Stimulated activated CD8-positive, alpha-beta memory T cell treated with anti-CD3 and anti-CD28 coated beads, Interleukin-4, amount 100 ng/mL, for 48 hours (primary cell): ENCODE measurements at places on chromosomes 11 and 22.

- peak; percentile 57 for DNase-seq
Measured at GRCh38 chr11:14499178-14499559, 442 bp downstream of the COPB1 start.

DNA sequence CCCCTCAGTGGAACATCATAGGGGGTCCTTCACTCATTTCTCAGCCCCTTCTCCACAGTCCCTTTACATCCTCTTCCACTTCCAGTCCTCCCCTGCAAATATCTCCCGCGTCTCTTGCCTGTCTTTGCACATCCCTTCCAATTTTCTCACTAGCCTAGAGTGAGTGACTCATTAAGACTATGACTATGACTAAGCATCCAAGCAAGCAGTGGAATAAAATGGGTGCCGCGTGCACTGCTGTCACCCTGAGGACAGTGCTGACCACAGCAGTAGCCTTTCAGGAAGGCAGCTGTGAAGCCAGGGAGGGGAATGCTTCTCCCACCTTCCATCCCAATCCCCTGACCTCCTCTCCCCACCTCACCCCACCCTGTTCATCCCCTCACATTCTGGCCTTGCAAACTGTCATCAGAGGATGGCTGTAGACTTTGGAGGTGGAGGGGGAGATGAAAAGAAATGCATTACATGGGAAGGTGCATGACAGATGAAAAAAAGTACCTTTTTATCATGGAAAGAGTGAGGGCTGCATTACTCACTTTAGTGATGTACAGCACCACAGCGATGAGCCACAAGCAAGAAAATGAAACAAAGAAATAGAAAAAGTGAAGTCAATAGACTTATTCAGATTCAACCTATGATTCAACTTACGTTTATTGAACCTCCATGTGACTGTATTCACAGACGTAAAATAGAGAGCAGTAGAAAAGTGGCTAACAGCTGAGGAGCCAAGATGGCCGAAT, 948.2 kb downstream of the NTM start:
- DNase-seq = no peak

- DNase-seq = no peak
Measured at GRCh38 chr11:37755521-37755920, 1157.5 kb upstream of the RAG2 start.

- peak; percentile 10 for DNase-seq
Measured at GRCh38 chr22:48895336-48895735, 932.3 kb downstream of the BRD1 start.

GRCh38 chr11:128610721-128611617, 23.6 kb upstream of the ETS1 start:
- DNase-seq = peak; percentile 62

DNA sequence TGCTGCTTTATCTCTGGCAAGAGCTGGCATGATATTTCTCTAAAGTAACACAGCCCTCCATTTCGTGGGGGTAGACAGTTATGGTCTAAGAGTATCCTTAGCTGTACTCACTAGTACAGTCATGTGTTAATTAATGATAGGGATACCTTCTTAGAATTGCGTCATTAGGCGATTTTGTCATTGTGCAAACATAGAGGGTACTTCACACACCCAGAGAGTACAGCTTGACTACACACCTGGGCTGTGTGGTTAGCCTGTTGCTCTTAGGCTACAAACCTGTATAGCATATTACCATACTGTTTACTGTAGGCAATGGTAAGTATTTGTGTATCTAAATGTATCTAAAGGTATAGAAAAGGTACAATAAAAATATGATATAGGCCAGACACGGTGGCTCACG, 17.0 kb downstream of the XRCC6 start:
- no peak for DNase-seq

- no peak for DNase-seq
Measured at GRCh38 chr11:71499125-71499524, 27.9 kb upstream of the KRTAP5-7 start.

DNA sequence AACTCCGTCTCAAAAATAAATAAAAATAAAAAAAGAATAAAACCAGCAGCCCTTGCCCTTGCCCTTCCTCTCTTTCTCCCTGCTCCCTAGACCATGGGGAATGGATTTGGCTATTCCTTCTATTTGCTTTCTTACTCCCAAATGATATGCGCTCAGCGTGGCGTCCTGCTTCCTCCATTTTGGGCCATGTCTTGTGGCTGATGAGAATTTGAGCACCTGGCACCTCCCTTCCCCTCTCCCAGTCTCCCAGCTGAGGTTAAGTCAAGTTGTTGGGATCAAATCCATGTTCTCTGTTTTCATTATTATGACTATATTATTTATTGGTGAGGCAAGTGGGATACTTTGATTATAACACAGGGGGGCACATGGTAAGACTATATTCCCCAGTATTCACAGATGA, 10.8 kb upstream of the CTTN start:
- DNase-seq = no peak

DNA sequence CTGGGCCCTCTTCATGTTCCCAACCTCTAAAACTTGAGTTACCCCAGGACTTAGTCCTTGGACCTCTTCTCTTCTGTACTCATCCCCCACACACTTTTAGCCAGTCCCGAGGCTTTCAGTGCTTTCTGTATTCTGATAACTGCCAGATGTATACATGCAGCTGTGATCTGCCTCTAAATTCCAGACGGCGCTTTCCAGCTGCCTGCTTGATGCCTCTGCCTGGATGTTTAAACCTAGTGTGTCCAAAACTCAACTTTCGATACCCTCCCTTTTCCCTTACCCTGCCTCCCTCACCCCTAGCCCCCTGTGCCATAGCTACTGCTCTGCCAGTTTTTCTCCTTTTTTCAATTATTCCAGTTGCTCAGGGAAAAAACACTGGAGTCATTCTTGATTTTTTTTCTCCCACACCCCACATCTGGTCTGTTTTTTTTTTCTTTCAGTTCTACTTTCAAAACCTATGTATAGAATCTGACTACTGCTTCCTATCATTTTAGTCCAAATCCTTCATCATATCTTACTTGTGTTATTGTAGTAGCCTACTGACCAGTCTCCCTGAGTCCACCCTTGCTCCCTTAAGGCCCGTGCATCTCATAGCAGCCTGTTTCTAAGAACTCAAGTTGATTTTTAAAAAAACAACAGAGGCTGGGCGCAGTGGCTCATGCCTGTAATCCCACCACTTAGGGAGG, 32.9 kb upstream of the TECTA start:
- DNase-seq = no peak

- no peak for DNase-seq
Measured at GRCh38 chr11:3803726-3804495, 4.4 kb upstream of the PGAP2 start.

- DNase-seq = no peak
Measured at GRCh38 chr11:43925063-43925931, 17.1 kb upstream of the C11orf96 start.

- no peak for DNase-seq
Measured at GRCh38 chr22:38401336-38402084, 53.5 kb downstream of the KCNJ4 start.

GRCh38 chr11:134584706-134585445, 172.8 kb upstream of the B3GAT1 start:
- no peak for DNase-seq

DNA sequence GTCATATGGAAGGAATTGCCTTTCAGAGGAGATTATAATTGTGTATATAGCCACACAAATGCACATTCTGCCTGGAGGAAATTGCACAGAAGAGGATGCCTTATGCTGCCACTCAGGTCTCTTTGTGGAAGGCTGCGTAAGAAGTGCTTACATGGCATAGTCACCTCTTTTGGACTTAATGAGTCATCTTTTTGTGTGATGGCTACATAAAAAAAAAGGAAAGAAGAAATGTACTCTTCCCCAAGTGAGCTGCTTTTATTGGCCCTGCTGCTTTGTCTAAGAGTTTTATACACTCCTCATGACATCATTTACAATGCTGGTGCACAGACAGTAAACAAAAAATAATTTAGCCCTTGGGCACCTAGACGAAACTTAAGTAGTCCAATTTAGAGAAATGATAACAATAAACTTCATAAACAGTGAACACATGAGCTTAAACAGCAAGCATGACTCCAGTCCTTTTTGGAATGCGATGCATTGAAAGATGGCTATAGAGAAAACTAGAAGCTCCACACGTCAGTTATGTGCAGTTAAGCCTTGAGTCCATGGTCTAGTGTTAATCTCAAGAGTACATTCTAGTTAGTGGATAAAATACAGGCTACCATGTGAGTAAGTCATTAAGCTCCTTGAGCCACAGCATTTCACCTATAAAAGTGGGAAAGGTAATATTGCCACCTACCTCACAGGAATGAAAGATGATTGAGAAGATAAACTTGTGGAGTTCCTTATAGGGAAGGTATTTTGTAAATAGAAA, 12.0 kb downstream of the CSTPP1 start:
- no peak for DNase-seq

DNA sequence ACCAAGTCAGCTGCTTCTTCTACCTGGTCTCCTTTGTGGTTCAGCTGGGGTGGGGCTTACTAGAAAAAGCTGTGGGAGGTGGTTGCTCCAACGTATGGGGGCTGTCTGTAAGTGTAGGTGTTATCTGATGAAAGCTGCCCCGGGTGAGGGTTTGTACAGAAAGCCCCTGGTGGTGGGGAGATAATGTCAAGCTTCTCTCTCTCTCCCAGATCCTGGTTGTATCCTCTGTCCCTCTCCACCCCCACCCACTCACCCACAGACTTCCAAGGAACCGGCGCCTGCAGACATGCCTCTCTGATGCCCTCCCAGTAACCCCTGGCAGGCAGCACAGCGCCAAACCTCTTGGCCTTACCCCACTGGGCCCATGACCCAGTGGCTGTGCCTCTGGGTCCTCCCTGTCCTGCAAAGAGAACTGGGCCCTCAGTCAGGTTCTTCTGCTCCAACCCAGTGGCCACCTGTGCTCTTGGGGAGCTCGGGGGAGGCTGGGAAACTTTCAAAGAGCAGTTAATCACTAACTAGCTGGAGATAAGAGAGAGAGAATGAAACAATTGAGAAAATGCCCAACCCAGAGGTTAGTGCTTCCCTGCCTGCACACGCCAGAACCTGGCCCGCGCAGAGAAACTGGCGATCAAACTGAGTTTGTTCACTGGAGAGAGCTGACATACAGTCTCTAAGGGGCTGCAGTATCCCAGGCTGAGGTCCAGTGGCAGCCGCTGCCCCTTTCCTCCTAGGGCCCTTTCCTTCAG, 20.4 kb upstream of the EHF start:
- DNase-seq = peak; percentile 32

DNA sequence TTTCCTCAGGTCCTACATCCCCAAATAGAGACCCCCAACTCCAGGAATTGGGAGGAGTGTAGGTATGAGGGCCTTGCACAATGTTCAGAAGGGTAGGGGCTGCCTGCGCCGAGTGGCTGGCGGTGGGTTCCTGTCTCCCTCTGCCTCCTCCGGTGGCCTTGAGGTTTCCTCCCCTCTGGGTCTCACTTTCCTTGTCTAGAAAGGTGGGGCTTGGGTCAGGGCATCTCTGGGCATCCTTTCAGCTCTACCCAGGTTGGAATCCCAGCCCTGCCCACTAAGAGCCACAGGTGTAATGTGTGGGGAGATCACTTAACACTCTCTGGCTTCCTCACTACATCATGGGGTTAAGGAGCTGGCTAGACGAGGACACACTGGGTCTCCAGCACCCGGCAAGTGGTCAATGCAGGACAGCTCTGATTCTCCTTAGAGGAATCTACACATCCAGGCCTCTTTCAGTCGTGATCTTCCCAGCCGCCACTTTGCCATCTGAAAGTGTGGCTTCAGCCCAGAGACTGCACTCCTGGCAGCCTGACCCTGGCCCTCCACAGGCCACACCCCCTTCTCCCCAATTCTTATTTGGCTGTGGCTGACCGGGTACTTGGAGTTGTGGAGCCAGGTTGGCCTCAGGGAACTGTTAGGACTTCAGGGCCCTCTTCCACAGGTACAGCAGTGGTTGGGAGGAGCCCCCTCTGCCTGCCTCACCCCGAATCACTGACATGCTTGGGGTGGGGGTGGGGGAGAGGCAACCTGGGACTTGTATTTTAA, 22.1 kb downstream of the PRDM11 start:
- no peak for DNase-seq

DNA sequence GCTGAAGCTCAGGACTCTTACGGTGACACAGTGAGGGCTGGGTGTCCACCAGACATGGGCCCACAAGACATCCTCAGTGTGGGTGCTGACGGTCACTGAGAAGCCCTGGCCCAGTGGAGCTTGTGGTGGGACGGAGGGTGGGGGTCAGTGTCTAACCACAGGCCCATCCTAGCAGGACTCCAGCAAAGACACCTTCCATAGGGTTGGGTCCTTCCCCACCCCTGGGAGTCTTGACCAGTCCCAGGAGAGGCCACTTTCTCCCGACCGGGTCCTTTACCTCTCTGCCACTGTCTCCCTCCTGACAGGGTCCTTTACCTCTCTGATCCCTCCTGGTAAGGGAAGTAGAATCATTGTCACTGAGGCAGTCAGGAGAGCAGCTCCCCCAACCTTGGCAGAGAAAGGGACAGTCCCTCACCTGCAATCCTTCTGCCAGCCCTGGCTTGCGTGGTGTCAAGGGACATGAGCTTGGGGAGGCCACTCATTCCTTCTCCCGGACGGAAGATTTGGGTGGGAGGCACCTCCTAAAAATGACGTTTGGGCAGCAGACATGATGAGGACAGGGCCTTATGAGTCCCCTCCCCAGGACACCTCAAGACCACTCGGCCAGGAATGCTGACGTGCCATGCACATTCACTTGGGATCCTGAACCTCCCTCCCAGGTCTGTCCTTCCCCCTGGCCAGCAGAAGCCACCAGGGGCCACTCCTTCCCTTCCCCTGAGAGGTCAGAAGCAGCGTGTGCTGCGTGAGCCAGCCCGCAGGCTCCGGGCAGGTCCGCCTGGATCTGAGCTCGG, 91.5 kb upstream of the FGF3 start:
- DNase-seq = no peak

- DNase-seq = no peak
Measured at GRCh38 chr22:37634417-37634924, 5.0 kb upstream of the SH3BP1 start.

DNA sequence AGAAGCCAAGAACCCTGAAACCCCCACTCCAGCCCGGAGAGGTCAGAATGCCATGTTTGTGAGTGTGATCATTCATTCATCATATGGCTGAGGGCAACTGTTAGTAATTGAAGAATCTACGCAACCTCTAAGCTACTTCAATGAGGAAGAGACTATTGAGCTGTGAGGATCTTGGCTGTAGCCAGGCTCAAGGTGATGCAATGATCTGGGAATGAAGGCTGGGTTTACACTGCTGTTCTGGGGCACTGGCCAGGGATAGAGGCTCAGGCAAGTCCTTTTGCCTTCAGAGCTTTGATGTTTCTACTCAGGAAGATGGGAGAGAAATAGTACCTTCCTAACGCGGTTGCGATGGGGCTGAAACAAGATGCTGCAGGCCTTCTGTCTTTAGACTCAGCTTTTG, 12.9 kb downstream of the CRYBB2 start:
- DNase-seq = no peak

DNA sequence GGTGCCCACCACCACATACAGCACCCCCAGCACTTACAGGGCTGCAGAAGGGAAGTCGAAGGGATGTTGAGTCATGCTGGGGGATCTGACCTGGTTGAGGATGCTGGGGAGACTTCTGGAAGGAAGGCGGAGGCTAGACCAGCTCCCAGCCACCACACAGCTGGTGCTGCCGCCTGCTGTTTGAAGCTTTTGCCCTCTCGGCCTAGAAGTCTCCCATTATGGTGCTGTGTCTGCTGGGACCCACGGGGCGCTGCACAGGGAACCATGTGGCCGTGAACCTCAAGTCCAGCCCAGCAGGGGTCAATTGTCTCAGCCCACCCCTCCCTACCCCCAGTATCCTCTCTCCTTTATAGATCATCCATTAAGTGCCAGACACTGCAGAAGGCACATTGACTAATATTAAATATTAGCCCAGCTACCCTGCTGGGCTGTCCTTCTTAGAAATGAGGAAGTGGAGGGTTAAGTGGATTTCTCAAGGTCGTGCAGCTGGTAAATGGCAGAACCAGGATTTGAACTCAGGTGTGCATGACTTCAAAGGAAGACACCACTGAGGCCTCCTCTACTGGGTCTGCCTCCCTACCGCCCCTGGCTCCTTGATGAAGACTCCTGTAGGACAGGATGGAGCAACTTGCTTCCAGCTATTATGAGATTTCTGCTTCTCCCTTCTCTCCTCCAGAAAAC, 49.7 kb downstream of the CYTH4 start:
- no peak for DNase-seq
